ENCODE measurements at places on chromosomes 2 and 18.

- DNase-seq = no peak
Observed at GRCh38 chr18:8088626-8089025, 520.6 kb upstream of the RAB12 start.

DNA sequence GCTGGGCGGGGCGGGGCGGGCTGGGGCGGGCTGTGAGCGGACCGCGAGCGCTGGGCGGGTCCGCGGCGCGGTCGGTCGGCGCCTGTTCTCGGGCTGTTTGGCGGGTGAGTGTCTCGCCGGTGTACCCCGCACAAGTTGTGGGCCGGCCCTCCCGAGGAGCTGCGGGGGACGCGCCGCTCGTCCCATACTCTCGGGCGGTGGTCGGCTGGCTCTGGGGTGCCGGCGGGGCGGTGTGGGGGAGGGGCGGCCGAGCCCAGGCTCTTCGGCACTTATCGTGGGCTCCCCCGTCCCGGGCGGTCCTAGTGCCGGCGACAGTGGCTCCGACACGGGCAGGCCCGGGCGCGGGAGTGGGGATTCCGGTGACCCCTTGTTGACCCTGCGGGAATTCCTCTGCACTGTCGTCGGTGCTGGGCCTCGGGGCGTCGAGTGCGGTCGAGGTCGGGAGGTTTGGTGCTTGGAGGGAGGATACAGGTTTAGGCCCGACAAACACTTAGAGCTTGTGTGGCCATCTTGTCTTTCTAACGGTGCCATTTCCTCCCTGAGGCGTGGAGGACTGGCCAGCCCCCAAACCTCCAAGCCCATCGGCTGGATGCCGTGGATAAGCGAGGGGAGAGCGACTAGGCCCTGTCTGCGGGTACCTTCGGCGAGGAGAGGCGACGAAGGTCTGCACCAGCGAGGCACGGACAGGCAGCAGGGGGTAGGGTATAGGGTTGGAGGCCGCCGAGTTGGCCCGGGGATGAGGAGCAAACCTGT, at the start of gene SEPTIN2:
Gene SEPTIN2 (plus strand): TSS at position 47 of the 753 bp plus-strand sequence. CDS start 8,308 bp downstream, outside the sequence.
- DNase-seq = peak; percentile 18

DNA sequence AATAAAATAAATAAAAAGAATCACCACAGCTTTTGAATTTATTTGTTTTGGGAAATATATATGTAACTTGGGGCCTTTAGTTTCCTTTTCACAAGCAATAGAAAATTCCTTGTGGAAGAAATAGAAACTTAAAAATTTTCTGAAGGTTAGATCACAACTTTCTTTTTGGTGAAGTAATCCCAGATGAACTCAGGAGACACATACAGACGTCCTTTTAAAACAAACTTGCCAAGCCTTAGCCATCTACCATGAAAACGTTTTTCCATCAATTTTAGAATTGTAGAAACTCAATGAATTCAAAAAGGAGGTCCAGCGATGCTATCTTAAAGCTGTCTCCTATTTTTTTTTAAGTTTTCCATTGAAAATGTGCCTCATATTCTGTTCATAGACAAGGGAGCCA, 225.6 kb downstream of the ASXL3 start:
- DNase-seq = no peak

DNA sequence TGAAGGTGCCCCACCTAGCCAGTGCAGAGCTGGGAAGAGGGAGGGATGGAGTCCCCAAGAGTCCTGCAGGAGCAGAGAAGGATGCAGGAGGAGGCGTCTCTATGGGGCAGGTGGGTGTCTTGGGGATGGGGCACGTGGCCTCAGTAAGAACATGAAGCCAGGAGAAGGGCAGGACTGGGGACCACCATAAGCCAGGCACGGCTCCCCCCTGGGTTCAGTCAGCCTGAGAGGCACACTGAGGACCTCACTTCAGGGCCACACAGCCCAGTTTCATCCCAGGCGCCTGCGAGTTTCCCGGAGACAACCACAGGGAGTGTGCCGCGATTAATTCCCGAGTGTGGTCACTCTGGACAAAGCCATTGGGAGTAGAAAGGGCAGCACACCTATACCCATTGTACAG, 120.3 kb downstream of the GYPC start:
- DNase-seq = no peak

All from SHP77 treated with DMSO at 0.1 percent for 48 hours (cell line).